ENCODE measurements at places on chromosomes 3 and 15.

DNA sequence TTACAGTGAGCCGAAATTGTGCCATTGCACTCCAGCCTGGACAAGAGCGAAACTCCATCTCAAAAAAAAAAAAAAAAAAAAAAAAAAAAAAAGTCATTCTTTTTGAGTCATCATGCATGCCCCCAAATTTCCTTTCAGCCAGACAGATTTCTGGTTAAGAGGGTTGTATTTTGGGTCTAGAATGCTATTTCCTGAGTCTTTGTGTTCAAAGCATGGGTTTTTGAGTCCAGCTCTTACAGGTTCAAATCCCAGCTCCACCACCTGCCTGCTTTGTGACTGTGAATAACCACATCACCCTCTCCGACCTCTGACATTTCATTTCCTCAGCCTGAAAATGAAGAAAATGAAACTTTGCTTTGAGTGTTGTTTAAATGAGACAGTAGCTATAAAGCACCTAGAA, 9.3 kb upstream of the C15orf61 start:
- H3K4me1 ChIP-seq = no peaks in the 10 kb centered on the region
- H3K36me3 ChIP-seq = no peaks in the 10 kb centered on the region
- H3K4me3 ChIP-seq = no peak overlapping the region
- no peak overlapping the region for H3K27ac ChIP-seq
- DNase-seq = no peak

DNA sequence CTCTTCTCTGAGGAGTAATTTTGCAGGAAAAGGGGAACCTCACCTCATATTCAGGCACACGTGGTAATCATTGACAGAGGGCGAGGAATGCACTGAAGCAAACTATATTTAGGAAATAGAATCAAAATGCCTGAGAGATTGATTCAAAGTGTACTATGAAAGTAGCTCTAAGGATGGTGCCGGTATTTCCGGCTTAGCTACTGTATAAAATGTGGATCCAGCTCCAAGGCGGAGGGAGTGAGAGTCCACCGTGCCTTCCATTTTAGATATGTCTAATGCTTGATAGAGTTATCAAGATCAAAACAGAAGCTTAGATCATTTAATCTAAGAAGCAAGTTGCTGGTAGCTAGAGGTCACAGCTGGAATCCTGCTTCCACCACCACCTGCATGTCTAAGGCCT, 33.0 kb downstream of the GOLIM4 start:
- no peaks in the 10 kb centered on the region for H3K4me1 ChIP-seq
- no peak overlapping the region for H3K27ac ChIP-seq
- DNase-seq = no peak
- H3K4me3 ChIP-seq = no peak overlapping the region
- no peaks in the 10 kb centered on the region for H3K27me3 ChIP-seq
- H3K36me3 ChIP-seq = no peaks in the 10 kb centered on the region

GRCh38 chr3:148512648-148513047, 185.1 kb upstream of the AGTR1 start:
- no peaks in the 10 kb centered on the region for H3K4me1 ChIP-seq
- DNase-seq = no peak
- H3K4me3 ChIP-seq = no peak overlapping the region
- H3K27ac ChIP-seq = no peak overlapping the region
- H3K36me3 ChIP-seq = no peaks in the 10 kb centered on the region

GRCh38 chr3:124602980-124603627, 127.1 kb upstream of the UMPS start:
- H3K4me3 ChIP-seq = no peak overlapping the region
- no peaks in the 10 kb centered on the region for H3K36me3 ChIP-seq
- DNase-seq = no peak
- no peaks in the 10 kb centered on the region for H3K27me3 ChIP-seq
- no peak overlapping the region for H3K27ac ChIP-seq

GRCh38 chr3:67526246-67526645, 128.2 kb downstream of the SUCLG2 start:
- no peaks in the 10 kb centered on the region for H3K4me1 ChIP-seq
- DNase-seq = no peak
- H3K4me3 ChIP-seq = no peak overlapping the region
- no peaks in the 10 kb centered on the region for H3K27me3 ChIP-seq
- H3K36me3 ChIP-seq = peaks cover 10% of the 10 kb centered on the region

DNA sequence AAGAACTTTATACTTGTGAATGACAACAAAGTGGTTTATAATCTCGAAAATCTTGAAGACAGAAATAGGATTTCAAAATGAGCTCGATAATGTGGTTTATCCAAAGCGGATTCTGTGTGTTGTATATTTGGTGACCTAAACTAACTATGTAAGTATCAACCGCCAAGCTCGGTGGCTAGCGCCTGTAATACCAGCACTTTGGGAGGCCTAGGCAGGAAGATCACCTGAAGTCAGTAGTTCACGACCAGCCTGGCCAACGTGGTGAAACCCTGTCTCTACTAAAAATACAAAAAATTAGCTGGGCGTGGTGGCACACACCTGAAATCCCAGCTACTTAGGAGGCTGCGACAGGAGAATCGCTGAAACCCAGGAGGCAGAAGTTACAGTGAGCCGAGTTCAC, 2.2 kb downstream of the ATP13A3 start:
- no peak overlapping the region for H3K27ac ChIP-seq
- no peaks in the 10 kb centered on the region for H3K27me3 ChIP-seq
- H3K36me3 ChIP-seq = no peaks in the 10 kb centered on the region
- peaks cover 27% of the 10 kb centered on the region for H3K4me1 ChIP-seq
- no peak overlapping the region for H3K4me3 ChIP-seq

- H3K27me3 ChIP-seq = no peaks in the 10 kb centered on the region
- H3K4me3 ChIP-seq = no peak overlapping the region
- no peaks in the 10 kb centered on the region for H3K36me3 ChIP-seq
- DNase-seq = no peak
- H3K4me1 ChIP-seq = no peaks in the 10 kb centered on the region
- H3K27ac ChIP-seq = no peak overlapping the region
Observed at GRCh38 chr3:48042071-48042760, 26.0 kb upstream of the MAP4 start.

GRCh38 chr3:28915741-28916500, 364.9 kb upstream of the RBMS3 start:
- no peaks in the 10 kb centered on the region for H3K4me1 ChIP-seq
- H3K27me3 ChIP-seq = no peaks in the 10 kb centered on the region
- H3K27ac ChIP-seq = no peak overlapping the region
- DNase-seq = no peak
- H3K36me3 ChIP-seq = no peaks in the 10 kb centered on the region
- no peak overlapping the region for H3K4me3 ChIP-seq

- H3K27me3 ChIP-seq = no peaks in the 10 kb centered on the region
- DNase-seq = no peak
- H3K27ac ChIP-seq = no peak overlapping the region
- no peaks in the 10 kb centered on the region for H3K36me3 ChIP-seq
- H3K4me1 ChIP-seq = no peaks in the 10 kb centered on the region
Observed at GRCh38 chr3:59263152-59263551, 213.3 kb upstream of the CFAP20DC start.

DNA sequence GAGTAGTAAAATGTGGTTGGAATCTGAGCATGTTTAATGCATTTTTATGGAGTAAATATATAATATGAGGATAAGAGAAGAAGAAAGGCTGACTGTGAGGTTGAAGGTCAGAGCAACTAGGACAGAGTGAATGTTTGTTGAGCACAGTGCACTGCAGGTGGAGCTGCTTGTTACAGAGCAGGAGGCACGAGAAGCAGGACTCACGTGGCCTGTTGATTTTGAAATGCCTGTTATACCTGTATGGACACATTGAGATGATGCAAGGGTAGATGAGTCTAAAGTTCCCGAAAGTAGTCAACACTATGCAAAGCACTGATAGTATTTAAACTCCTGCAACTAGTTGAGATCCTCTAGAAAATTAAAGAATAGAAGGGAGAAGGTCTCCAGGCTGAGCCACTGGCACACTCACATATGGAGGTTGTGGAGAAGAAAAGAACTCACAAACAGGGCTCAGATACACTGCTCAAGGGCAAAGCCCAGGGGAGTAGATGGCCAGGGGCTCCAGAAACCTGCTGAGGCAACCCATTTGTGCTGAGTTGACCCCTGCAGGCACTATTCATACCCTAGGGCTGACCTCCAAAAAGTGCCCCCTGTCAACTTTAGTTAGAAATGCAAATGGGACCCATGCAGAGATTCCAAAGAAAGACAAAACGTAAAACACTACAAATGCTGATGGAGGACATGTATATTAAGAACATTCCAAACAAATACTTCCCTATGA, 541.5 kb downstream of the GABRG3 start:
- no peaks in the 10 kb centered on the region for H3K27me3 ChIP-seq
- H3K36me3 ChIP-seq = no peaks in the 10 kb centered on the region
- no peak overlapping the region for H3K27ac ChIP-seq
- no peak overlapping the region for H3K4me3 ChIP-seq
- no peak for DNase-seq

GRCh38 chr3:129233538-129233937, 15.9 kb upstream of the COPG1 start:
- no peak overlapping the region for H3K4me3 ChIP-seq
- no peaks in the 10 kb centered on the region for H3K27me3 ChIP-seq
- peaks cover under 1% of the 10 kb centered on the region for H3K4me1 ChIP-seq
- H3K27ac ChIP-seq = no peak overlapping the region

- no peaks in the 10 kb centered on the region for H3K4me1 ChIP-seq
- H3K4me3 ChIP-seq = no peak overlapping the region
- no peaks in the 10 kb centered on the region for H3K36me3 ChIP-seq
- no peaks in the 10 kb centered on the region for H3K27me3 ChIP-seq
Observed at GRCh38 chr15:49697121-49697520, 76.3 kb downstream of the DTWD1 start.

GRCh38 chr3:79906106-79906505, 138.3 kb upstream of the ROBO1 start:
- H3K4me1 ChIP-seq = no peaks in the 10 kb centered on the region
- DNase-seq = no peak
- no peaks in the 10 kb centered on the region for H3K27me3 ChIP-seq
- H3K36me3 ChIP-seq = no peaks in the 10 kb centered on the region

- H3K27me3 ChIP-seq = no peaks in the 10 kb centered on the region
- no peak overlapping the region for H3K27ac ChIP-seq
- H3K4me1 ChIP-seq = no peaks in the 10 kb centered on the region
- DNase-seq = no peak
Observed at GRCh38 chr15:95416576-95416975, 913.9 kb upstream of the NR2F2 start.

DNA sequence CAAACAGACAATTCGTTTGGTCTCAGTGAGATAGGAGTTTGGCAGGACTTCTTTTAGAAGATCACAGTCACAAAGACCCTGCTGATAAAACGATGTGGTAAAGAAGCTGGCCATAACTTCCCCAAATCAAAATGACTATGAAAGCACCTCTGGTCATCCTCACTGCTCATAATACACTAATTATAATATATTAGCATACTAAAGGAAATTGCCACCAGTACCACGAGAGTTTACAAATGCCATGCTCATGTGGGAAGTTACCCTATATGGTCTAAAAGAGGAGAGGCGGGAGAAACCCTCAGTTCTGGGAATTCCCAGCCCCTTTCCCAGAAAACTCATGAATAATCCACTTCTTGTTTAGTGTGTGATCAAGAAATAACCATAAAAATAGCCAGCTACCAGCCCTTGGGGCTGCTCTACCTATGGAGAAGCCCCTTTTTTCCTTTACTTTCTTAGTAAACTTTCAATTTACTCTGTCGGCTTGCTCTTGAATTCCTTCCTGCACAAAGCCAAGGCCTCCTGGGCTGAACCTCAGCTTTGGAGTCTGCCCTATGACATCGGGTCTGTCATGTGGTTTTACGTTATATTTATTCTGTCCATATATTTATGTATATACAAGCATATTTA, 115.8 kb upstream of the IGSF10 start:
- no peaks in the 10 kb centered on the region for H3K36me3 ChIP-seq
- no peak for DNase-seq
- no peaks in the 10 kb centered on the region for H3K27me3 ChIP-seq
- no peak overlapping the region for H3K27ac ChIP-seq

GRCh38 chr3:81154611-81155143, 606.8 kb downstream of the GBE1 start:
- H3K4me1 ChIP-seq = no peaks in the 10 kb centered on the region
- DNase-seq = no peak
- H3K36me3 ChIP-seq = no peaks in the 10 kb centered on the region
- no peak overlapping the region for H3K27ac ChIP-seq
- H3K4me3 ChIP-seq = no peak overlapping the region

DNA sequence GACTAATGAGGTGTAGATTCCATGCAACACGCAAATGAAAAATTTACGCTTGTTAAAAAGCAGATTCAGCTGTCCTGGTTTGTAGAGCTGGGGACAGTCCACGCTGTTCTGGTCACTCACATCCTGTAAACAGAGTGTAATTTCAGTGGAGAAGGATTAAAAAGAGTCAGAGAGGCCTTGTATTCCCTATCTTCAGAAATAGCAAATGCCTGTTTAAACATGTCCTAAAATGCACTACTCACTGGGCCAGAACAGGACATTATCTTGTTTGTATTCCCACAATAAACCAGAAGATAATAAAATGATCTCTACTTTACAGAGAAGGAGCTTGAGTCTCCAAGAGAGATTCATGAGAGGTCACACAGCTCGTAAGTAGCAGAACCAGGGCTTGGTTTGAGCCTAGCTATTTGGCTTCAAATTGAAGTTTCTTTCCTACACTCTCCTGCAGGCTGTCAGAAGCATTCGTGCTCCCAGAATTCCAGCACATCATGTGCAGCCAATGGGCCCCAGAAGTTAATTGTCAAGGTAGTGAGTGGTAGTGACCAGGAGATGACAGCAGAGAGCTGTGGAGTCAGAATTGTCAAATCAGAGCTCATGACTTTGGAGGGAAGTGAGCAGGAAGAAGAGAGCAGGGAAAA, 242.5 kb downstream of the ATP8B4 start:
- H3K27ac ChIP-seq = no peak overlapping the region
- no peaks in the 10 kb centered on the region for H3K4me1 ChIP-seq
- DNase-seq = no peak
- no peaks in the 10 kb centered on the region for H3K27me3 ChIP-seq
- no peak overlapping the region for H3K4me3 ChIP-seq

DNA sequence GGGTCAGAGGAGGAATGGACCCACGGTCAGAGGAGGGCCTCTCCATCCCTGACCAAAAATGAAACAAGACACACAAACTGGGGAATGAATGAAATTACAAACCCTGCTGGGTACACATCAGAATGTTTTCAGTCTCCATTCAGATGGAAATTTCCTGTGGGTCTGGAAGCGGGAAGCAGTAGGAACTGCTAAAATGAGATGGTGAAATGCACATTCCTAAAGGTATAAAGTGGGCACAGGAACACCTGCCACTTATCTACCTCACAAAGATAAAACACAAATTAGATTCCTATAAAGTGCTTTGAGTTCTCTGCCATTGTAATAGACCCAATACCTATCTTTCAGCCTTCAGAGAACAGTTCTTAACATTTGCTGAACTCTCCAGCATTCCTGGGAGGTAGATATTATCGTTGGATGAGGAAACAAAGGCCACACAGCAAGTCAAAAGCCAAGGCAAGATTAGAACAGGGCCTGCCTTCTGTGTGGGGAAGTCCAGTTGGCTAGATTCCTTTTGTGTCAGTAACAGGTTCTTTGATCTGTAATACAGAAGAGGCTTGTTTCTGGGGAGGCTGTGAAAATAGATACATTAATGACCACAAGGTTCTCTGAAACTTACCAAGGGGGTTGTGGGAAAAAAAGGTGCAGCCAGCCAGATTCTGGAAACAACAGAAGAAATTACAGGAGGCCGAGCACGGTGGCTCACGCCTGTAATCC, 98.4 kb downstream of the IGF2BP2 start:
- no peak overlapping the region for H3K4me3 ChIP-seq
- H3K4me1 ChIP-seq = no peaks in the 10 kb centered on the region
- no peaks in the 10 kb centered on the region for H3K27me3 ChIP-seq
- no peak overlapping the region for H3K27ac ChIP-seq
- no peaks in the 10 kb centered on the region for H3K36me3 ChIP-seq

Data from CD8-positive, alpha-beta memory T cell (primary cell).